ENCODE measurements at places on chromosomes 13 and 19. TPM values are rescaled to one million over a fixed set of nuclear protein-coding genes. Genes with fewer than 3 reads are reported as not detected.

The ZNF30 gene
- 4.7 TPM for total RNA-seq

The AKT1S1 gene
- 113 TPM for total RNA-seq

The CYP4F2 gene
- total RNA-seq: 0.22 TPM

The IZUMO2 gene
- total RNA-seq: not detected

The TLE6 gene
- total RNA-seq: 3.4 TPM
